DMS 273 treated with DMSO at 0.1 percent for 48 hours (cell line): ENCODE measurements at places on chromosomes 6 and 20.
A peak's percentile ranks its signal among the peaks of the same experiment; 100 is the strongest.

DNA sequence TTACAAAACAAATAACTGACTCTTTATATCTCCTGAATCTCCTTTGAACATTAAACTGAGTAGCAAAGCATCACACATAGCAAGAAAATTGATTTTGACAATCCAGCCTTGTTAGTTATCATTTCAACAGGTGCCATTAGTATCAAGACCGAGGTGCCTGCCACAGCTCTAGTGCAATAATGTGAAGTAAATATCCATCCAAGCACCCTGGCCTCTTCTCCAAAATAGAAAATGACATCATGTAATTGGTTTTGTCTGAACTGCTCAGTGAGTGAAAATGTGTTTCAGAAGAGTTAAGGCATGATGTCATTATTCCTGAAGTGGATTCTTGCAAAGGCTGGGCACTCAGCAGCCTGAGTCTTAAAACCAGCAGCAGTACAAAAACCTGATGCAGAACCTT is 341.4 kb downstream of the PLCB1 start:
- no peak for DNase-seq

DNA sequence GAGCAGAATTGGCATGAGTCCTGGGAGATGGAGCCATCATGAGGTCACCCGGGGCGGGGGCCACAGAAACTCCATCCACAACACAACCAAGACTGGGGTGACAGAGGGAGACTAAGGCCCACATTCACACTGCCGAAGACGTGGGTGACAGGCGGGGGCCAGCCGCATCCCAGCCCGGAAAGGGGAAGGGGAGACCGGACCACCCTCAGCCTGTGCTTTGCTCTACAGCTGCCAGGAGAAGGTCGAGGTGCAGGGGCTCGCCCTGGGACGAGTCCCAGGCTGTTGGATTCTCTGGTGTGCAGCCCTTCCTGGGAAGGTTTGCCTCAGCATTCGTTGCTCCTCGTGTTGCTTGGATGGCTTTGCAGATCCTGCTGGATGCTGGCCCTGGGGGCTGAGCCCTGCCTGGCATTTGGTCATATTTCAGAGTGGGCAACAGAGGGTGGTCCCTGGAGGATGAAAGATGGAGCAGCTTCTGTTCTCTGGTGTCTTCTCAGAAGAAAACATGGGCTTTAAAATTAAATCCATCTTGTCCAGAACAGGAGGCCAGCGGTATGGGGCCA is 328.9 kb downstream of the TAF4 start:
- no peak for DNase-seq

GRCh38 chr20:51400051-51400926 is 142.2 kb downstream of the NFATC2 start:
- DNase-seq, result no peak

- DNase-seq, result no peak
These were observed 47.0 kb downstream of the FBXL4 start for GRCh38 chr6:98900706-98901105.

DNA sequence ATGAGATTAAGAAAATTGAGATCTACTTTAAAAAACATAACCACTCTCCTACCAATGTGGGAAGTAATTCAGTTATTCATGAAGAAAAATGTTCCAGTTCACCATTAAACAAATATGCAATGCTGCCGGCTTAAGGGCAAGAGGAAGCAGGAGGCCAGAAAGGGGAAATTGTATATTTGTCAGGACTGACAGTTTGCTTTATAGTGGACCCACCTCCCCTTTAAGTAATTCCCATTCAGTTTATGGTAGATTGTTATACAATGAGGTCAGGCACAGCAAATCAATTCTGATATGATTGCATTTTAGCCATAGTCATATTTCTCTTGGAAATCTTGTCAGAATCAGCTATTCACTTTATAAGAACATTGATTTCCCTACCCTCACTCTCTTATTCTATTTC is 547.8 kb downstream of the FRK start:
- no peak for DNase-seq

DNA sequence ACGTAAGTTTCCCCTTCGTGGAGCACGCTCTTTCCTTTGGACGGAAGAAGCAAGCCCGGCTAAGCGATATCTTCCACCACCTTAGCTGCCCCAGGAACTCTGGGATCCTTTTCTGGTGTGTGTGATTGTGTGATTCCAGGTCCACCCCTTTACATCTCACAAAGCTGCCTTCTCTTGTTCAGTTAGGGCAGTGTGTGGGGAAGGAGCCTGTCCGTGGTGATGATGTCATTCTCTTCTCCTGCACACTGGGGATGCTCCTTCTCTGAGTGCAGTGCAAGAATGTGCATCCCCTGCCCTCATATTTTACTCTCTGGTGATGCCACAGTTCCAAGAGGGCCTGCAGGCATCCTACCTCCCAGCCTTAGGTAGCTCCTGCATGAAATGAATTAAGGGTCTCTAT is 30.3 kb downstream of the BNIP5 start:
- DNase-seq, result no peak

GRCh38 chr6:17490724-17491123 is 97.3 kb downstream of the CAP2 start:
- DNase-seq, result peak; percentile 95

DNA sequence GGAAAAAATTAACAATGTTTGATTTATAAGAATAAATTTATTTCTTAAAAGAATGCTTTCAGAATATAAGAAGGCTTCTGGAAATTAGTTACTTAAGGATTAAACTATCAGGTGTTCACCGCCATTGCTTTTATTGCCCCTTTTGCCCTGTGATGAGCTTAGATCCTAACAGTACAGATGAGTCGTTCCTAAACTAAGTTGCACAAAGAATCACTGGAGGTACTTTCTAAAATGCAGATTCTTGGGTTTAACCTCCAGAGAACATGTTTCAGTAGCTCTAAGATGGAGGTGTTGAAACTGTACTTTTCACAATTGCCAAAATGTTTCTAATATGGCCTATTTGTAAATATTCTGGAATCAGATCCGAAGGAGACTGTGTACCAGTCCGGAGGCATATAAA is 211.9 kb downstream of the GMDS start:
- DNase-seq, result no peak

DNA sequence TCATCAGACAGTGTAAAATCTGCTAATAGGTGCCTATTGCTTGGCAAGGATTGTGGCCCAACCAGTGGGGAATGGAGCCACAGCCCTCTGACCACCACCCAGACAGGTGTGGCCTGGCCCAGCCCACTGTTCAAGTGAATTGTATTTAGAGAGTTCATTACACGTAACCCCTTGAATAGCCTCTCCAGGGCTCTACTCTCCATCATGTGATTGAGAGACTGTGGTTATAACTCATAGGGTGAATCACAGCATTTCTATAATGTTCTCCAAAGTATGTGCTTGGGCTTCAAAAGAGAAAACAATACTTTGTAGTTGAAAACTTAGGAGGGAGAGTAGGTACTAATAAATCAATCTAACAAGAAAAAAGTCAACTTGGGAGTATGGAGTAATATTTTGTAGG is 38.4 kb downstream of the ALDH8A1 start:
- no peak for DNase-seq

DNA sequence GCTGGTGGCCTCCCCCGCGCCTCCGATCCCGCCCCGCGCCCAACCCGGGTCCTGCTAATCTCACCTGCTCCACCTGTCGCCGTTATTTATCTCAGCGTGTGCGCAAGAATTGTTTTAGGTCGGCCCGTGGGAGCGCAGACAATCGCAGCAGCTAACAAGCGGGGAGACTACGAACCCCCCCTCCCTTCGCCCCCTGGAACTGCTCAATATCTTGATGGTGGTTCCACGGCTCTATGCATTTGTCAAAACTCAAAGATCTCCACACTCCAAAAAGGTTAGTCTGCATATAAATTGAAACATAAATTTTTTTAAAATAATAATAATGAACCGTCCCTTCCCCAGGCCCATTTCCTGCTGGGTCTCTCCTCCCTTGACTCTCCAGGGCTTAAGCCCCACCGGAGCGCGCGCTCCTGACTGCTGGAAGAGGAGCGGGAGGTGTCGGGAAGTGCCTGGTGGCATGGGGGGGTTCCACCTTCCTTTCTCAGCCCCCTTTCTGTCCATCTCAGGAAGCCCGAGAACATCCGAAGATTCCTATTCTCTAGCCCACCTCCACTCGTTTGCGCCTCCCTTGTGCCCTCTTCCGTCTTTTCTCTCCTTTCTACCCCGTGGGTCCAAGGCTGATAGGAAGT is 1.6 kb upstream of the MDGA1 start:
- DNase-seq, result no peak

GRCh38 chr6:31896856-31897611 is 464 bp downstream of the EHMT2 start:
- no peak for DNase-seq

- DNase-seq, result no peak
These were observed 4.9 kb downstream of the SLC22A2 start for GRCh38 chr6:160253714-160254113.
